ENCODE measurements at places on chromosomes 4 and X.

DNA sequence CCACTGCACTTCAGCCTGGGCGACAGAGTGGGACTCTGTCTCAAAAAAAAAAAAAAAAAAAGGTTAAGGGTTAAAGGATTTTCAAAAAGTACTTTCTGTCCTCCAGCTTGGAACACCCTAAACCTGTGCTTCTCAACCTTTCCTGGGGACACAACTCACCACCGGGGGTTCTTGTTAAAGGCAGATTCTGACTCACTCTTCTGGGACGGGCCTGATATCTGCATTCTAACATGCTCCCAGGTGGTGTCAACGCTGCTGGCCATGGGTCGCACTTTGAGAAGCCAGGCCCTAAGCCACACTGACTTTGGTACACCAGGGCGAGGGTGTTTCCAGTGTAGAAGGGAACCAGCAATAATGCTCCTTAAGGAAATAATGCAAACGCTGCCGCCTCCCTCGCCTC, 46.1 kb downstream of the AFAP1 start:
- no peak for DNase-seq

- DNase-seq = no peak
Observed at GRCh38 chr4:123557857-123558536, 161.4 kb downstream of the SPRY1 start.

- DNase-seq = no peak
Observed at GRCh38 chrX:69389101-69389501, 115.0 kb upstream of the NALF2 start.

DNA sequence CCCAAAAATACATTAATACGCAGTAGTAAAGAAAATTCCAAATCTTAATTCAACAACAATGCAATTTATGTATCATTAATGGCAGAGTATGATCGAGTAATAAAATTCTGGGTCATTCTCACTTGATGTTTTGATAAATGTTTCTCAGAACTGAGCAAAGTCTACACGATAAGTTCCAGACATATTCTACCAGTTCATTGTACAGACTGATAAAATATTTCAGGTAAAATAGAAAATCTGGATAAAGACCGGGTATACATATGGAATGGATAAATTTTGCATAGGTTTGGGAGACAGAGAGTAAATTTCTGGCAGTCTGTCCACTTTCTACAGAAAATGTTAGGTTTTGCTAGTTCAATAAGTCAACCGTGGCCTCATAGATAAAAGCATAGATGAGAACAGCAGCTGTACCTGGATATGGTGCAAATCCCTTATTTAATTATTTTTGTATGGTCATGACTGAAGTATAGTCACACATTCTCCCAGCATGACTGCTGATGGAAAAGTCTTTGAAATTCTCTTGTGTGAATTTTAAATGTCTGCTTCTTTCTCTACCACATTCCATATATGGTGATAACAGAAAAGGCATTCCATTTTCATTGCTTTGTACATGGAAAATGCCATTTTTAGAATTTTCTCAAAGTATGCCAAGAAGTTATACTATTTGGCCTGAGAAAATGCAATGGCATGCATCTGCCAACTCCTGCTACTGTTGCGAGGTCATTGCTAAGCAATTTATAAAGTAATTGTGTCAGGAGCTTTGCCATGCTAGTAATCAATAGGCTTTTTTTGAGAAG, 301.9 kb upstream of the ARSJ start:
- DNase-seq = no peak

- DNase-seq = no peak
Observed at GRCh38 chr4:79296768-79297428, 29.0 kb downstream of the NAA11 start.

DNA sequence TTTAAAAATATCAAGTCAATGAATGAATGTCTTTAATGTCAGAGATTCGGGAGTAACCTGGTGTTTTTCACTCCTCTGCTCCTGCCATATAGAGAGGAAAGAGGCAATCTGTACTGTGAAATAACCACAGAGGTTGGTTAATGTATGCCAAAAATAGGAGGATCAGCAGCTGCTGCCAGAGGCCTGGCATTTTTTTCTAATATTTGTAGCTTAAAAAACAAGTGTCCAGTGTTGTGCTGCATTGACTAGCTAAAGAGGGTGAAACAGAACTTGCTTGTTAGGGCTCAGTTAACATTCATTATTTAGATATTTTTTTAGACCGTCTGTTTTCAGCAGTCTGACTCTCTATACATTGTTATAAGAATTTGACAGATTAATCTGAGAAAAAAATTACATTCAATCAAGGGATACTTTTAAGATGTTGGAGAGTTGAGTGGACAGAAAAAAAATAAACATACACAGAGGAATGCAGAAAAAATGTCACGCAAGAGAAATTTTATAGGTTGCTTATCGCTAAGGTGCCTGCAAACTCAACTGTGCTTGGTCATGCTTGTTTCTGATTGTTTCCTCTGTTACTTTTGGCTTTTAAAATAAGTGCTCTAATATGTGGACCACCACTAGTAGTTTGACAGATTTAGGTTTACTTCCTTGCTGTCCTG, 392.3 kb upstream of the GALNT7 start:
- DNase-seq = no peak

DNA sequence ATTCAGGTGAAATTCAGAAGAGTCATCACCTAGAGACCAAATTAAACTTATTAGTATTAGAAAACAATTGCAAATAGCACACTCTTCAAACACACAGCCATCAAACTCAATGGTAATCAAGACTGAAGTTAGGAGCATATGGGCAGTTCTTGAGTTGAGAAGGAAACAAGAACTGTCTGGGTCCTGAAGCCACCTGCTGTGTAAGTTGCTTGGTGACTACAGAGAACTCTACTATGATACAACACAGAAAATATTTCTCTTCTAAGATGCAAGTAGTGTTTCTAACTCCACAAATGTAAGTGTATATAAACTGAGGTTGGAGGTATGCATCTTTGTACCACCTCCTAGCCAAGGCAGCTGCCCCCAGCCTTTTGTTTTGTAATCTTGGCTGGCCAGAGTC, 325 bp upstream of the PF4V1 start:
- no peak for DNase-seq

GRCh38 chrX:153866302-153867019, 19.5 kb downstream of the L1CAM start:
- no peak for DNase-seq
